Liver (tissue), 10 donors: ENCODE measurements at places on chromosomes 16 and 17.

GRCh38 chr17:1076982-1077302, 80.0 kb downstream of the TIMM22 start:
- H3K36me3 ChIP-seq, result no peaks in the 10 kb centered on the region
- no peaks in the 10 kb centered on the region for H3K27me3 ChIP-seq
- no peak overlapping the region for H3K4me3 ChIP-seq
- no peak overlapping the region for H3K27ac ChIP-seq

GRCh38 chr16:4693956-4694641, 737 bp downstream of the NUDT16L1 start:
- H3K36me3 ChIP-seq, result peaks cover 9% of the 10 kb centered on the region
- peak overlapping the region; percentile 77 for H3K27ac ChIP-seq
- no peak for DNase-seq
- H3K4me1 ChIP-seq, result peaks cover 18% of the 10 kb centered on the region

DNA sequence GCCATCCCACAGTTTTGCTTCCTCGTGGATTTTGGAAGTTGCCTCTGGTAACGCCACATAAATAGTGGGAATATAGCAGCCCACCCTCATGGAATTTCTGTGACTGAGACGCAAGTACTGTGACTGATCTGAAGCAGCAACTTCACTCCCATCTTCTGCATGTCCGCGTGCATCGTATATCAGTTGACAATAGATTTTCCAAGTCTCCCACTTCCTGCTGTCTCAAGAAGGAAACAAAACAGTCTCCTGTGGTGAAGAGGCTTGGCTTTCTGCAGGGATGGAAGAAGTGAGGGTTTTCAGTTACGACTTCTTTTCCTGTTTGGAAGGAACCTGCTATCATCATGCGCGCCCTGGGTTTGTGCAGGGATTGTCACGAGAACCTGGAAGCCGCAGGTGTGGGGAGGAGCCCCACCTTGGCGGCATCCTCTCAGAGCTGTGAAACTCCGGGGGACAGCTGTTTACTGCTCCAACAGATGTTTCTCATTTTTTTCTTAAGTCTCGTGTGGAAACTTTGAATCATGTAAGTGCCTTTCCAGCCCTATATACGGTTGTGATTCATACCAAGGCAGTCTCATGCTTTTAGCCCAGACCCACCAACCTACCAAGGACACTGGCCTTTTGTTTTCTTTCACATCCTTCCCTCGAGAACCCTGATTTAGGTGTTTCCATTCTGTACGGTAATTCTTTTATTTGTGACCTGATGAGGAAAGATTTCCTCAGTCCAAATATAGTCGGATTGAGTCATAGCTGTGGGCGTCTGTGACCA, 57.5 kb downstream of the WIPI1 start:
- no peaks in the 10 kb centered on the region for H3K36me3 ChIP-seq
- peak overlapping the region; percentile 47 for H3K27ac ChIP-seq
- H3K4me1 ChIP-seq, result peaks cover 6% of the 10 kb centered on the region
- no peak for DNase-seq

- no peaks in the 10 kb centered on the region for H3K27me3 ChIP-seq
- no peak overlapping the region for H3K4me3 ChIP-seq
- no peaks in the 10 kb centered on the region for H3K36me3 ChIP-seq
- DNase-seq, result peak; percentile 83
- peak overlapping the region; percentile 90 for H3K27ac ChIP-seq
Measured at GRCh38 chr17:42518755-42519545, 17.1 kb upstream of the NAGLU start.

- H3K36me3 ChIP-seq, result no peaks in the 10 kb centered on the region
- H3K27me3 ChIP-seq, result no peaks in the 10 kb centered on the region
- H3K4me1 ChIP-seq, result peaks cover 4% of the 10 kb centered on the region
- H3K27ac ChIP-seq, result peak overlapping the region; percentile 25
- H3K4me3 ChIP-seq, result peak overlapping the region; percentile 72
Measured at GRCh38 chr16:30924076-30924912, 922 bp downstream of the FBXL19 start.
